Stimulated activated naive CD8-positive, alpha-beta T cell treated with anti-CD3 and anti-CD28 coated beads, Interleukin-15, amount 100 ng/mL, for 72 hours (primary cell): ENCODE measurements at places on chromosomes 7 and 10.

- DNase-seq = no peak
Observed at GRCh38 chr7:66170309-66171231, 34.6 kb upstream of the TPST1 start.

DNA sequence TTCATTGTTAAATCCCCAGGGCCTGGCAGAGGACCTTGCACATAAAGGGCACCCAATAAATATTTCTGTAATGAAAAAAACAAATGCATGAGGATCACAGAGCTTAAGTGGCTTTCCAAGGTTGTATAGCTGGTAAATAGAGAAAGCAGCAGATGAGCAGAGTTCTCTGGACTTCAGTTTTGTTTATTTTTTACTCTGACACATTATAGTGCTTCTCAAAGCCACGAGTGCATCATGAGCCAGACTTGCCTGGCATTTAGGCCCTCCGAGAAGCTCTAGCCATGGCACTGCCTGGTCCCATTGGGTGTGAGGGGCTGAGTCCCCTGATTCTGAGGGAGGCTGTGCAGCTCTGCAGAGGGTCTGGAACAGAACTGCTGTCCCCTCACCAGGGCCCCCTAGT lies 87.2 kb upstream of the ZNF32 start:
- DNase-seq = no peak

DNA sequence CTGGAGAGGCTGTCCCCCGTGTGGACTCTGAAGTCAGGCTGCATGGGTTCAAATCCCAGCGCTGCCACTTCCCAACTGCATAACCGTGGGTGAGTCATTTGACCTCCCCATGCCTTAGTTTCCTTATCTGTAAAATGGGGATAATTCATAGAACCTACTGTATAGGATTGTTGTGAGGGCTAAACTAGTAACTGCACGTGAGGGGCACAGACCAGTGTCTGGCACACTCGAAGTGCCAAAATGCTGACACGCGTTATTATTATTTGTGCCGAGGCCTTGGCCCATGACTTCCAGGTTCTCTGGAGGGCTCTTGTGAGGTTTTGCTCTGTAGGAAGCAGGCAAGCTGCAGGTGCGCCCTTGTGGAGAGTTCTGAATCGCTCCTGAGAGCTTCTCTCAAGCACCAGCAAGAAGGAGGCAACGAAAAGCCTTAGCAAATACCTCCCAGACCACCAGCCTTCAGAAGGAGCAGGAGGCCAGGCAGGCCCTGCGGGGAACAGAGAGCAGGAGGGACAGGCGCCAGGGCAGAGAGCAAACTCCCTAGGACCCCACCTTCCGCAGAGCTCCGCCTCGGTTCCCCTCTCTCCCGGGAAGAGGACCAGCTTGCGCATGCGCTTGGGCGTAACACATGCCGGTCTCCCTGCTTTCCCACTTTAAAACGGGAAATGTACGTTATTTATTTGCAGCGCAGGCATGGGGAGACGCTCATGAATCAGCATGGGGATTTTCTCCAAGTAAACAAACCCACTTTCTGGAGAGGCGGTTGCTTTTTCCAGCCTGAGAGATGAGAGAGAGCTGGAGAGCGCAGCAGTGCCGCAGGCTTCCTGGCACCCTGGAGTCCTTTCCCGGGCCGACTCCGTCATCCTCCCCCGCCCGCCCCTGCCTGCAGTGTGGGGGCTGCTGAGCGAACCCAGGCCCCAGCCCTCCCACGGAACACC lies 39.6 kb downstream of the SORCS3 start:
- DNase-seq = no peak

GRCh38 chr10:36880898-36881297 lies 244.5 kb upstream of the ANKRD30A start:
- DNase-seq = no peak

DNA sequence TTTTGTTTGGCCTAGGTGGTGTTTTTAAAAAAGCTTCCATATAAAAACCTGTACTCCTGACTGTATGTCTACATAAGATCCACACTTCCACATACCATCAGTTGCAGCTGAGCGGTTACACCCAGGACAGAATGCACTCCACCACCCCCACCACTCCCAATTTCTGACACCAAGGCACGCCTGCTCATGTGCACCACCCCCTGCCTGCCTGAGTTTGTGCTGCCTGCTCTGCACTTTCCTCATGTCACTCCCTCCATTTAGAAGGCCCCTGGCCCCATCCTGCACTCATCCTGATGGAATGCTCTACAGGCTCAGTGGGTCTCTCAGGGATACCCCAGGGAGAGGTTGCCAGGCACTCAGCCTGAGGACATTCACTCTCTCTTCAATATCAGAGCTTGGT lies 6.5 kb downstream of the VPS41 start:
- no peak for DNase-seq

DNA sequence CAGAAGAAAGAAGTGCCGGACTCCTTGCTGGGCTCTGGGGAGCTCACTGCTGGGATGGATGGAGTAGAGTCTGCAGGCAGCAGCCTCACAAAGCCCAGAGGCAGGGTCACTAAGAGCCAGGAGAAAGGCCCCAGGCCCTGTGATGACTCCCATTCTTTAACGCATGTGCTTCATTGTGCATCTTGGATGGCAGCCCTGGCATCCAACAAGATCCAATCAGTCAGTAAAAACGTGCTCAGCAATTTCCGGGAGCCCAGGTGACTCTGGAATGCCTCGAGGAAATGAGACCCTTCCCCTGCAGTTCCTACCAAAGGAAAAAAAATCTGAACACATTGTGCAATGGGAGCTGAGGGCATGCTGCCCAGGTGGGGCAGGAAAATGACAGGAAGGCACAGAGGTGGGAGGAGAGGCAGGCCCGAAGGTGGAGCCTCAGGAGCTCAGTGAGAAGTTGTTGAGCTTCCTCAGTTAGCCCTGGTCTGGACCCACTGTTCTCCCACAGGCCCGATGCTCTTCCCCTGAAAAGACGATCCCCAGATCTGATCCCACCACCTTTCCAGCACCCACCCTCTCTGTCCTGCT lies 60.7 kb upstream of the TMEM72 start:
- no peak for DNase-seq

DNA sequence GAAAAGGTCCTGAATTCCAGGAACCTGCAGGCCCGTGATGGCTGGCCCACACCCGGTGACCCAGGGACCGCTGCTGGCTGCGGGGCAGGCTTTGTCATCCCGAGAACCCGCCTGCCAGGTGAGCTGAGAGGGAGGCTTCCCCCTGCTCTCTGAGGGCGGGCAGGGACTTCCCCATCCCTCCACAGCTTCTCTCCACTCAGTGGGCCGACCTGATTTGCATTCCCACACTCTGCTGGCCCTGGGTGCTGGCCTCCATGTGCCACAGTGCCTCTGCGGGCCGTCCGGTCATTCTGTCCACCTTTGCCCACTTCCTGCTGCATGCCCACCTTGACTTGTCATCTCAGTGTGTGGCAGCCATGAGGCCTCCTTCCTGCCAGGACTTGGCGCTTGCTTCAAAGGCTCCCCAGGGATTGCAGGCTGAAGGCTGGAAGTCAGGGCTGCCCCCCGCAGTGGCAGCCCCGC lies 35.3 kb downstream of the PALD1 start:
- DNase-seq = no peak

DNA sequence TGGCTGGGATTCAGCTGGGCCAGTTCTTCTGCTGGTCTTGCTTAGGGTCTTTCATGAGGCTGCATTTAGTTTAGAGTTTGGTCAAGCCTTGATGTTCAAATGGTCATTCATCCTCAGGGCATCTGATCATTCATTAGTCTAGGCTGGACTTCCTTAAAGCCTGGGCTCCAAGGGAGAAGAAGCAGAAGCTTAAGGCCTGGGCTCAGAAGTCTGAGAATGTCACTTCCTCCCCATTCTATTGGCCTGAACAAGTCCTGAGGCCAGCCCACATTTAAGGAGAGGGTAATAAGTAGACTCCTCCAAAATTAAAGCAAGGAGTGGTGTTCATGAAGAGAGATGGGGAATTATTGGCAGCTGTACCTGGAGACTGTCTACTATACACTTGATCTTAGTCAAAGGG lies 193.2 kb upstream of the HABP2 start:
- DNase-seq = no peak

GRCh38 chr10:18308600-18308999 lies 168.4 kb downstream of the CACNB2 start:
- DNase-seq = no peak

- no peak for DNase-seq
Observed at GRCh38 chr10:79628083-79628482, 17.3 kb downstream of the SFTPA1 start.

- peak; percentile 38 for DNase-seq
Observed at GRCh38 chr7:104231054-104232046, 23.5 kb upstream of the ORC5 start.

- no peak for DNase-seq
Observed at GRCh38 chr7:126791306-126791705, 461.4 kb downstream of the GRM8 start.

DNA sequence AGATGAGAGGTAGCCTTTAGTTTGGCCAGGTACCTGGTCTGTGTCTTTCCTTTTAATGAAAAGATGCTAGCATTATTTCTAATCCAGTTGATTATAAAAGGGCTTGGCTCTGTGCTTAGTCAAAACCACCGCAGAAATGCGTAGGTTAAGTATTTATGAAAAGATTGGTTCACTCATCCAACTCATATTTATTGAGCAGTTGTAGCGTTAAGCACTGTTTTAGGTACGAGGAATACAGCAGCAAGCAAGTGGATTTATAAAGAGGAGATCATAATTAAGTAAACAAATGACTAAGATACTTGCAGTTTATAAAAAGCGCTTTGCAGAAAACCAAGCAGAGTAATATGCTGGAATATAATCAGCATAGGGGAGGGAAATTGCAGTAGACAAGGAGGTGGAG lies 129.8 kb downstream of the PPP1R17 start:
- DNase-seq = no peak
